Fibroblast of the aortic adventitia (primary cell): ENCODE measurements at places on chromosomes 1 and 21.
A peak's percentile ranks its signal among the peaks of the same experiment; 100 is the strongest.

GRCh38 chr1:185375583-185375982 lies 58.5 kb upstream of the IVNS1ABP start:
- DNase-seq = no peak

- no peak for DNase-seq
Observed at GRCh38 chr1:183331091-183331742, 87.0 kb downstream of the NMNAT2 start.

DNA sequence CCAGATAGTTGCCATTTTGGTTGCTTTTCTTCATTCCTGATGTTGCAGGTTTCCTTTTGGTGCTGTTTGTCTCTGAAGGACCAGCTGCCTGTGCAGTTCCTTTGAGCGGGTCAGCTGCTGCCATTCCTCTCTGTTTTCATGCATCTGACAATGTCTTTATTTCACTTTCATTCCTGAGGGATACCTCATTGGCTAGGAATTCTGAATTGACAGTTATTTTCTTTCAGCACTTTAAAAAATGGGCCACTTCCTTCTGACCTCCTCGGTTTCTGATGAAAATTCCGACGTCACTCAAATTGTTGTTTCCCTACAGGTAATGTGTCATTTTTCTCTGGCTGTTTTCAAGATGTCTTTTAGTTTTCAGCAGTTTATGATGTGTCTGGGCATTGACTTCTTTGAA lies 24.8 kb downstream of the CCSAP start:
- DNase-seq = no peak

- DNase-seq = no peak
Observed at GRCh38 chr1:165452336-165453130, 7.6 kb upstream of the RXRG start.

DNA sequence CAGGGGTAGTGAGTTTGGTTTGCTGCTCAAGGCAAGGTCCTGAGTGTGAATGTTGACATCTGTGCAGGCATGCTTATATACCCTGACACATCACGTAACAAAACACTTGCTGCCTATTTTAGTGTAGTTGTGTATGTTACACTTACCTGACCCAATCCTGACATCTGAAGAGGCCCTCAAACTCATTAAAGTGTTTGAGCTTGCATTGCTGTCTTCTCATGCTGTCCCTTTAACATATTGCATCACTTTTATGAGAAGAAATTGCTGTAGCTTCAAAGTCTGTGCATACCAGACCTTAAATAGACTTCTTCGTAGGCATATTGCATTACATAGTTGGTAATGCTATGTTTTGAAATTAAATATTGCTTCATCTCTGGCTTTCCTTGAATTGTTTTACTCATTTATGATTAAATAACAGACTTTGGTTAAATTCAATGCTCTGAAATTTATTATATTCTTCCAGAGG lies at the start of gene KRTAP19-3:
TSS of gene KRTAP19-3 (minus strand) at position 51 of the 466 bp plus-strand sequence. CDS start 56 bp downstream, outside the sequence.
- DNase-seq = no peak

GRCh38 chr1:17420391-17420918 lies 19.0 kb downstream of the RCC2 start:
- DNase-seq = no peak

- DNase-seq = no peak
Observed at GRCh38 chr1:59541891-59542290, 245.0 kb downstream of the FGGY start.

DNA sequence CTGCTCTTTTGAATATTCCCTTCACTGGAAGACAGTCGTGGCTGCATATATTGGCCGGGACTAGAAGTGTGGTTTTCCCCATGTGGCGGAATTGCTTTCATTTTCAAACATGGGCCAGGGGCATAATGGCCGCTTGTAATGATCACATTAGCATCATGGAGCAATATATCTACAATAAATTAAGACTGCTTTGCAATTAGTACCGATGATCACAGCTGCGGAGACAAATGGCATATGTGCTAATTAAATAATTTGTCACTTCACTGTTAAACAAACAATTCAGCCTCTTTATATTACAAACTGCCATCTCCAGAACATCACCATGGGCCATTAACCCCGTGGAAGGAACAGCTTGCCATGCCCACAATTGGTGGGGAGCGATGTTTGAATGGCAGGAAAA lies 68.2 kb upstream of the OLIG2 start:
- DNase-seq = no peak

GRCh38 chr21:34331726-34332125 lies 32.1 kb upstream of the KCNE2 start:
- DNase-seq = no peak

- no peak for DNase-seq
Observed at GRCh38 chr1:74517599-74518051, 5.2 kb upstream of the LRRC53 start.

GRCh38 chr1:228669242-228669585 lies 66.1 kb upstream of the RHOU start:
- peak; percentile 93 for DNase-seq

GRCh38 chr1:119159966-119160365 lies 19.5 kb upstream of the WARS2 start:
- peak; percentile 42 for DNase-seq

DNA sequence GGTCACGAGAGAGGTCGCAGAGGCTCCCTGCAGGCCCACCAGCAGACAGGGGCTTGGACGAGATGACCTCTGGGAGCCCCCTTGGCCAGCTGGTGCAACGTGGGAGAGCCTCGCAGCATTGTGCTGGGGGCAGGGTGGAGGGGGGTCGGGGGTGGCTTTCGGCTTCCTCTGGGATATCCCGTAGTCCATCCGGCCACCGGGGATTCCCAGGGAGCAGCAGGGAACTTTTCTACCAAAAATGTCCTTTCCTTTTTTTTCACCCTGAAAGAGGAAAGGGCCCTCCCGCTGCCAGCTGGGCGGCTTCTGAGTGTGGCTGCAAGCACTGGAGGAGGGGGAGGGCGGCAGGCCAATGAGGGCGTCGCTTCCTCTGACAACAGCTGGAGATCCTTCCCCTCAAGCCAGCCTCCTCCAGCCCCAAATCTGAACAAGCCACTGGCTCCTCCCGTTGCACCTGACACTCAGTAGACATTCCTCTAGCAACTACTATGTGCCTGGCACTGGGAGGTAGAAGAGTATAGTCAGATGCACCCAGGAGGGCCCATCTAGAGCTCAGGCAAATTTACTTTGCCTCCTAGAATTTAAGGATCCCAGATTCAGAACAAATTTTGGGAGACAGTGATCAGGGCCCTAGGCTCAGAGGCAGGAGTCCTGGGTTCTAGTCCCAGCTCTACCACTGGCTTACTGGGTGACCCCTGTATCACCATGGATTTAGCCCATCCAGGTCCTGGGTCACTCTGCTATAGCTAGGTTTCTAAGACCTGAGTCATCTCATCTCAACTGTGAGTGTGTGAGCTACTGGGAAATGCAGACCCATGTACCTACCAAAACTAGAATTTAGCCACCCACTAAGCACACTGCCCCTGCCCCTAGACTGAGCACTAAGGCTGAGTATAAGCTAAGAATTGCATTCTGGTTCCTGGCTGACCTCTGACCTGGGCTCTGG lies 2.7 kb downstream of the MOB3C start:
- peak; percentile 82 for DNase-seq

- DNase-seq = no peak
Observed at GRCh38 chr1:181601186-181601950, 118.1 kb downstream of the CACNA1E start.

DNA sequence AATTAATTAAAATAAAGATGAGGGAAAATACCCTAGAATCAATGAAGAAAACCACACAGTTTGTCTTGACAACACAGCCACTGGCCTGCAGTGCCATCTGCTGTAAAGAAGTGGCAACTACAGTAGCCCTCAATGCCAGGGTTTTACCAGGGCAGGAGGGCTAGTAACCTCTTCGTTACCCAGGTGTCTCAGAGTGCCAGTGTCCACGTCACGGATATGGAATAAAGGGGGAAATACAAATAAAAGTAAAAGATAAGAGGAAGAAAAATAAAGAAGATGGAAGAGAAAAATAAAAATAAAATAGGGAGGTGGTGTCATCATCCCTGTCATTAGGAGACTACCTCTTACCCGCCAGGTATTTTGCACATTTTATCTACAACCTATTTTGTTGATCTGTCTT lies 14.2 kb upstream of the SLC44A3 start:
- DNase-seq = peak; percentile 72

DNA sequence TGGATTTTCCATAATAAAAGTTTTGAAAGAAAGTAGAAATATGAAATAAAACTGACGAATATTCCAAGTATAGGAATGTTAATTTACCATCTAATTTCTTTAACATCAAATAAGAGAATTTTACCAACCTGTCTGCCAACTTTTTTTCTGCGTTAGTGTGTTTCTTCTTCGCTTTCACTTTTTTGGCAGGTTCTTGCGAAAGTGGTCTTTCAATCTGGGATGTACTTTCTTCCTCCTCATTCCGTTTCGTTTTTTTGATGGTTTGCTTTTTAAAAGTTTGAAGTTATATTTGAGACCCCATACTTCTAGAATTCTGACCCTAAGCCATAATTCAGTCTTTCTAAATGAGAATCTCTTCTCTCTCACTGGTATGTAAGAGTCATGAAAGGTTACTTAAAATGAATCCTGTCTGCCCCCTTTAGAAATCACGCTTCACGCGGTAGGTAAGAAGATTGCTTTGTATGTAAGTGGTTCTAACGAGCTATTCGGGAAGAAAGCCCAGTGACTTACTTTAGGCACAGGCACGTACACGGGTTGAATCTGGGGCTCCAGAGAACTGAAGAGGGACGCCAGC lies 580 bp downstream of the RBM34 start:
- peak; percentile 69 for DNase-seq

- no peak for DNase-seq
Observed at GRCh38 chr1:203098445-203098844, 12.6 kb upstream of the MYOG start.

DNA sequence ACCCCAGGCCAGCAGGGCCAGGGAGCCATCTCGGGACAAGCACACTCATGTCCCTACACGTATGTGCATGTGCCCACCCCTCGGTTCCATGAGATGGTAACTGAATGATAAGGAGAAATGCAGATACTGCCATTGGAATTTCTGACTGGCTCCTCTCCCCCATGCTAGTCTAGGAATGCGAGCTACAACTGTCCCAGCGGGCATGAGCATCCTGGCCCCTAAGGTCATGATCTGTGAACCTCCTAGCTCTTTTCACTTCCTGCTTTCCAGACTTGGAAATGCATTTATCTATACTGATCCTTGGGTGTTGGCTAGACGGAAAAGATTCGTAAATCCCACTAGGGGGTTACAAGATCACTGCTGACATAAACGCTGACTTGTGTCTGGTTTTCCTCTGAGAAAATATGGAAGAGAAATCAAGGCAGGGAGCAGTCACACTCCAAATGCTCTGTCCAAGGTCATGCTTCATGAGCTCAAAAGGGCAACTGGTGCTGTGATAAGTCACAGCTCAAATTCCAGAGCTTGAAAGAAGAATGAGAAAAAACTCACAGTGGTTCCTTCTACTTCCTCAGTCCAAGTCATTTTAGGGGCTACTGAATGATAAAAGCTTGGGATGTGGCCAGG lies 49.8 kb downstream of the SLC45A1 start:
- DNase-seq = no peak

DNA sequence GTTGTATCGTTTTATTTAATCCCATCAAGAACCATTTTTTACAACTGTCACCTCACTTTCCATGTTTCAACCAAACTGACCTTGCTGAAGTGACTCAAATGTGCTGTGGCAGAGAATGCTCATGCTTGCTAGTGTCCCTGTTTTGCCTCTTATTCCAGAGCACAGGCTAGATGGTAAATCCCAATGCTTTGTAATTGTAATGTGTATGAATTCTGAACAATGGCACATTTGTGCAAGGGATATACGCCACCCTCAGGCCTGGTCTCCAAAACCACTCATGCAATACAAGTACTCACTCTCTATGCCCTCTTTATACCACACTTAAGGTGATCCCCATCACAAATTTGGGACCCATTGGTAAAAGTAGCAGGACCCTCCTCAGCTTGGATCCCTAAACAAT lies 313.6 kb downstream of the HHIPL2 start:
- DNase-seq = no peak

DNA sequence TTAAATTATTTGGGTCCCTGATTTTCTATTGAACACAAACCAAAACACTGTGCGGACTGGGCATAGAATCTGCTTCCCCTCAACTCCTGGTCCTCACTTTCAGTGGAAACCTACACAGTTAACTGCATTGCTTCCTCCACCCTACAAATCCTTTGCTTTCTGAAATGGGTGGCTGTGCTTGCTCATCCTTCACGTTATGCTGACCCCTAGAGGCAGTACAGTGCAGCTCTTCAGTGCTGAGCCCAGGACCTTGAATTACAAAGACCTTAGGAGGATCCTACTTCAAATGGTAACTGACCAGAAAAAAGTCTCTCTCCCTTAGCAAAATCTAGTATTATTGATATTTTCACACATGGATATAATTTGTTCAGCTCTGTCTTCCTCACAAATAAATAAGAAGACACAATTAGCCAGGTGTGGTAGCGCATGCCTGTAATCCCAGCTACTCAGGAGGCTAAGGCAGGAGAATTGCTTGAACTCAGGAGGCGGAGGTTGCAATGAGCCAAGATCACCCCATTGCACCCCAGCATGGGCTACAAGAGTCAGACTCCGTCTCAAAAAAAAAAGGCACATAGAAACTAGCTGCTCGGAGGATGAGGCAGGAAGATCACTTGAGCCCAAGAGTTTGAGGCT lies 63.4 kb upstream of the L1TD1 start:
- DNase-seq = peak; percentile 75

- no peak for DNase-seq
Observed at GRCh38 chr21:31972622-31973021, 99.8 kb downstream of the HUNK start.

GRCh38 chr1:8358241-8358896 lies 40.5 kb downstream of the SLC45A1 start:
- no peak for DNase-seq
